ENCODE measurements at places on chromosomes 1 and 21.

GRCh38 chr1:30727824-30728223 is 4.4 kb upstream of the MATN1 start:
- no peak for DNase-seq

DNA sequence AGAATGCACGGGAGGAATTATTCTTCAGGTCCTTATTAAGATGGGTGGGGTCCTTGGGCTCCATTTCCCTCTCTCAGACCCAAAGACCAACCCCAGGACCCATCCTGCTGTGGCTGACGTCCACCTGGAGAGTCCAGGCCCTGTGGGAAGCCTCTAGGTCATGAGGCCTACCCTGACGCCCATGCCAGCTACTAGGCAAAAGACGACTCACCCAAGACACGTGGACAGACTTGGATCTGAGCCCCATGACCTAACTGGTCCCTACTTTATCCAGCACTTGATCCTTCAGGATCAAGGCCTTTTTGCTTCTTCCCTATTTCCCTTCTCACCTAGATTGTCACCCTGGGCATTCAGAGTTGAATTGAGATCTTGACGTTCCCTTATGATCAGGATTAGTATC is 56.0 kb upstream of the CASZ1 start:
- no peak for DNase-seq

- no peak for DNase-seq
These were observed 12.5 kb downstream of the MAST2 start for GRCh38 chr1:45815667-45816458.

GRCh38 chr1:24931468-24932231 is 1.6 kb upstream of the RUNX3 start:
- no peak for DNase-seq

DNA sequence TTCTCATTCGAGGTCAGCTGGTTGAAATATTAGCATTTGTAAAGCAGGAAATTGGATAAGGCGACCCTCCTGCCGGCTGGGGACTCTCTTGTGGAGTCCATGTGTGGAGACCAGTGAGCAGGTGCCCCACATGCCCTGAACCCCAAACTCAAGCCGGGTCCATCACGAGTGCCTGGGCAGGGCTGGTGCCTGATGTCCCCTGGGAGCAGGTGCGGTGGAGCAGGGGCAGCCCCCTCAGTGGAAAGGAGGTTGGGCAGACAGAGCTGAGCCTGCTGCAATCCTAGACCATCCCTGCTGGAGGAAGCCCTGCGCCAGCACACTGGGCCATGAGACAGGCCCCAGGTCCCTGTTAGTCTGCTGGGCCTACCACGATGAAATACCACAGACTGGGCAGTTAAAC is 395.6 kb downstream of the NPHP4 start:
- DNase-seq: no peak

- DNase-seq: no peak
These were observed 130.4 kb downstream of the LHX4 start for GRCh38 chr1:180360333-180361075.

DNA sequence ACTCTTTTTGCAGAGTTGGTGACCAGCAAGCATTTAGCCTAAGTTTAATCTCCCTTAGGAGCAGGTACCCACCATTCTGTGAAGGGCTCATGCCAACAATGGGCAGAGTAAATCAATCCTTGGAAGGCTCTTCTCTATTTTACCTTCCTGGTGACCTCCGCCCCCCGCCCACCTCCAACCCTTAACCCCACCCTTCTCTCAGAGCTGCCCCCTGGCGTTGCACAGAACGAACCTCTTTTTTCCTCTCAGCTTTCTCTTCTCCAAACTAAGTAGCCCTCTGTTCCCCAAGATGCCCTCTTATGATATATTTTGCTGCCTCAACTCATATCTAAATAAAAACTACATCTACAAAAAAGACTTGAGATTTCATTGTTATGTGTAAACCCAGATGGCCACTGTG is 186.8 kb downstream of the SEC16B start:
- no peak for DNase-seq

GRCh38 chr1:190138266-190138665 is 339.4 kb downstream of the BRINP3 start:
- no peak for DNase-seq

GRCh38 chr1:82264802-82265201 is 464.1 kb downstream of the ADGRL2 start:
- DNase-seq: no peak

All from activated CD4-positive, alpha-beta T cell treated with anti-CD3 and anti-CD28 coated beads, Interleukin-10, Interleukin-2, amounts not matched to agents 100 ng/mL and 50 ng/mL, durations not matched to agents 16 hours and 8 hours (primary cell).